ENCODE measurements at places on chromosomes 2 and 18.

- no peak for DNase-seq
Measured at GRCh38 chr18:77478646-77479442, 229.2 kb downstream of the GALR1 start.

GRCh38 chr18:36127836-36128529 lies 1.2 kb downstream of the SLC39A6 start:
- no peak for DNase-seq

DNA sequence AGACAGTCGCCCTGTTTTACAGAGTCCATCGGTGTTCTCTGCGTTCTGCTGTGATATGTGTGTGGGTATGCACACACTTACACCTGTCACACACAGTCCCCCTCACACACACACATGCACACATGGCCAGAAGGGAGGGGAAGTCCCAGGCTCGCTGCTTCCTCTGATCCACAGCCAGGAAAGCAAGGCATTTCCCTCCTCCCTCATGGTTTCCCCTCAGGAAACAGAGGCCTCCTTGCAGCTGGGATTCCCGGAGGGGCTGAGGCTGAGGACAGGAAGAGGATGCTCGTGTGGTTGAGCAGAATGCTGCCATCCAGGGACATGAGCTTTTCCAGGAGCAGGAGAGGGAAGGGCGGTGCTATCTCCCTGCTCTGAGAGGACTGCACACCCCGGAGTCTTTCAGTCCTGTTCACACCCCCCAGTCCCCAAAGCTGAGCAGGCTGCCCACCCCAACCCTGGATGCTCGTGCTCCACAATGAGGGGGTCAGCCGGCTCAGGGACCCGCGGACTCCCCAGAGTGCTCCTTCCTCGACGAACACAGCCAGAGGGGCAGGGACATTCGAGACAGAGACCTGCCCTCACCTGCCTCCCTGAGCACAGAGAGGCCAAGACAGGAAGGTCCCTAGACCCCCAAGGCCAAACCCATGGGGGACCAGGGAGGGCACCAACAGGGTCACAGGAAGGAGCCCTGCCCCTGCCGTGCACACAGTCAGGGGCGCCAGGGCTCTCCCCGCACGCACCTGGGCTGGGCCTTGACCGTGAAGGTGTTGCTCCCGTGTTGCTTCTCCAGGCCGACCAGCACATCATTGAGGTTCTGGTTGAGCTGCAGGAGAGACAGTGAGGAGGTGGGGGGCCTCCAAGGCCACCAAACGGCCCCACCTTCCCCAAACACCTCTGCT lies 45.3 kb downstream of the BIN1 start:
- DNase-seq = peak; percentile 32

DNA sequence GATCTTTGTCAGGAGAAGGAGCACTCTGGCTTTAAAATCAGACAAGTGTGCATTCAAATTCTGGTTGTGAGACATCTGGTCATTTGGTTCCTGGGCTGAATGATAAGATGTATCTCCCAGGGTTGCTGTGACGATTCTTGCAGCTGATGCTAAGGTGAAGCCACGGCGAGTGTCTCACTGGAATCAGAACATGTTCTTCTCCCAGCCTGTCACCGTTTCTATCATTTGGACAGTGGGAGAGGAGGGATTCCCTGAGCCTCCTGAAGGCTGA lies 68.3 kb downstream of the NCK2 start:
- no peak for DNase-seq

- DNase-seq = no peak
Measured at GRCh38 chr2:231452799-231453508, 11.3 kb downstream of the NCL start.

DNA sequence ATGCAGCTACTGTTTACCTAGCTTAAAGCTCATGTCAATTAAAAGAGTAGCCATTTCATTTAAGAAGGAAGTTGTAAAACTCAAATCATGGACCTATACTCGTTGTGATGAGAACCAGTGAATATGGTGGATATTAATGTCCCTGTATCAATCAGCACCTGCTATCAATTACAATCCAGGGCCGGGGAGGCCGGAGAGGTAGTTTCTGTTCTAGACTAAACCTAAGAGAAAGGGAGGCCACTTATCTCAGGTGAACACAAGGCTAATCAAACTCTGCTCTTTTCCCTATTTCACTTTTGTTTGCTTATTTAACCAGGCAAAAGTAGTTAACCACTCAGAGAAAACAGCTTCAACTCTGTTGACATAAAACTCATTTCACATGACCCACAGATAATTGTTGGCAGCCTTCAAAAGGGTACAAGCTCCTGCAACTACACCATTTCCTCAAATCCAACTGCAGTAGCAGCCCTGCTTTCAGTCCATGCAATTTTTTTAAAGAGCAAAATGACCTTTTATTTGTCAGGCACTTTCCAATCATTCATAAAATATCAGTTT lies 27.8 kb upstream of the SLC9A2 start:
- no peak for DNase-seq

DNA sequence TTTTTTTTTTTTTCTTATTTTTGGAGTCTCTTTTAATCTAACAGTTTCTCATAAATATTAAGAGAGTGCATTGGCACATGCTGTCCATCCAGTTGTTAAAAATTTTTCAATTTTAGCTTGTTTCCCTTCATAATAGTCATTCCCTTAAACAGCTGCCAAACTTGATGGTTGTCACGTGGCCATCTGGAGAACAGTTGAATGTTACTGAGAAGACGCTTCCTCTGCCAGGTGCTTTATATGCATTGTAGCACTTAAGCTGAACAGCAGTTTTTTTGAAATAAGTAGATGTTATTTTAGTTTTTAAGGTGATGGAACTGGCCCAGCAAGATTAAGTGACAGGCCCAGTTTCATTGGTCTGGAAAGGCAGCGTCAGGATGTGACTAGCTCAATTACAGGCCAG lies 3.3 kb downstream of the SMARCAL1 start:
- DNase-seq = no peak

DNA sequence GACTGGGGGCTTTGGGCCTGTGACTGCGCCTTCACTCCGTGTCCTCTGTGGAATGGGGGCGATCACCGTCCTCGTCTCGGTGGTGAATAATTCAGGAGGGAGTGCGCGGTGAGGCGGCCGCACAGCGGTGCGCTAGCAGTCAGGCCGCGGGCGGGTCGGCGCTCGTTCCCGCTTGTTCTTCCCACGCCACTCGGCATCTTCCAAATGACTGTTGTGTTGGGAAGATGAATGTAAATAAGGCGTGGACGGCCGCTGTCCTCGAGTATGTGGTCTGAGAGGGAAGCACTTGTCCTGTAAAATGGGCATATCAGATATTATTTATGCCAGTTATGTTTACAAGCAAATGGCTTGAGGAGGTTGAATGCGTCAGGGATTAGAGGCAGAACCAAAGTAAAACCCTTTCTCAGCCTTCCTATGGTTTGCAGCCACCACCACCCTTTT lies 608 bp upstream of the VPS4B start:
- no peak for DNase-seq

DNA sequence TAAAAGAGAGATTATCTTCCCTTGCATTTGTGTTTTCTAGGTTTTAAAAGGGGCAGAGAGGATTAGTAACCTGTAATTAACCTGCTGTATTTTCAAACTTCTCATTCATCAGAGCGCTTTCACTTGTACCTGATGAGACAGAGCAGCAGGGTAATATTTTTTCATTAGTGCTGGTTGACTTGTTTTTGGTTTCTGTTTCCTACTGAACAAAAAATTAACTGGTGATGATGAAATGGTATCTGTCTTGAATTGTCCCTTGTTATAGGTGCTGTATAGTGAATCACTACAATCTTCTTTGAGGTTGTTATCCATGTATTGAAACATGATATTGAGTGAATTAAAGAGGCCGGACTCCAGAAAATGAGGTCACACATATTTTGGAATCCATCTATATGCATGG lies 37.9 kb downstream of the CDH20 start:
- no peak for DNase-seq

All from hematopoietic multipotent progenitor cell (in vitro differentiated cells).